ENCODE measurements at places on chromosomes 13 and 19.
A peak's percentile ranks its signal among the peaks of the same experiment; 100 is the strongest.

DNA sequence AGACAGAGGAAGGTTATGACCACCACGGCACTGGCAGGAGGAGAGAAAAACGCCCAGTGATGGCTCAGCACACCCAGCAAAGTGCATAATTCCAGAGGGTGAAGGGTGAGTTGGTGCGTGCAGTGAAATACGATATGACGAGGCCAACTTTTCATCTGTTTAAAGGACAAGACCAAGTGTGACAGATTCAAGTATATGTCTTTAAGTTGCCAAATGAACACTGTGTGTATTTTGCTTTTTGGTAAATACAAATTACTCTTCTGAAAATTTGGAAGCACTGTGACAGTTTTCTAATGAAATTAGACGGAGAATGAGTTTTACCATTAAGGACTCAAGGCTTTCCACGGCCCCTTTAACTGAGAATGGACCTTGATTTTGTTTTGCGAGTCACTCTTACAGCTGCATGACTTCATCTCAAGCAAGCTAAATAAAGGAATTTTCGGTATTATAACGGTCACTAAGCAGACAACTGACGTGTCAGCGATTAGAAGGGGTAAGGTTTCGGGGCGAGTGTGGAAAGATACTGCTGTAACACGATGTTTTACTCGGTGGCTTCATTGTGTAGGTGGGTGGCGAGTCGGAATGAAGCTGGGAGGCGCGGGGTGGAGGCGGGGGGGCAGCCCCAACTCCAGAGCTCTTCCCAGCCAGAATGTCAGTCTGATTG is 22.8 kb downstream of the COL4A2 start:
- no peak overlapping the region for H3K4me3 ChIP-seq
- no peak for DNase-seq
- no peaks in the 10 kb centered on the region for H3K27me3 ChIP-seq

- H3K4me3 ChIP-seq = no peak overlapping the region
- H3K27me3 ChIP-seq = peaks cover 2% of the 10 kb centered on the region
- no peak for DNase-seq
Observed at GRCh38 chr19:3591876-3592613, 6.8 kb downstream of the GIPC3 start.

- H3K4me1 ChIP-seq = no peaks in the 10 kb centered on the region
- no peak overlapping the region for H3K27ac ChIP-seq
- no peak for DNase-seq
- no peak overlapping the region for H3K4me3 ChIP-seq
- H3K27me3 ChIP-seq = no peaks in the 10 kb centered on the region
- peaks cover 95% of the 10 kb centered on the region for H3K36me3 ChIP-seq
Observed at GRCh38 chr19:9156304-9156703, 16.1 kb downstream of the ZNF317 start.

- H3K27me3 ChIP-seq = no peaks in the 10 kb centered on the region
- H3K27ac ChIP-seq = peak overlapping the region; percentile 96
- DNase-seq = peak; percentile 97
- H3K36me3 ChIP-seq = peaks cover 55% of the 10 kb centered on the region
- H3K4me1 ChIP-seq = peaks cover 16% of the 10 kb centered on the region
Observed at GRCh38 chr19:44752816-44753625, 4.5 kb downstream of the BCL3 start.

GRCh38 chr13:75226092-75226491 is 255.9 kb downstream of the TBC1D4 start:
- H3K27ac ChIP-seq = peak overlapping the region; percentile 64
- H3K4me3 ChIP-seq = no peak overlapping the region
- H3K4me1 ChIP-seq = peaks cover 20% of the 10 kb centered on the region
- no peaks in the 10 kb centered on the region for H3K36me3 ChIP-seq
- H3K27me3 ChIP-seq = no peaks in the 10 kb centered on the region
- DNase-seq = no peak

DNA sequence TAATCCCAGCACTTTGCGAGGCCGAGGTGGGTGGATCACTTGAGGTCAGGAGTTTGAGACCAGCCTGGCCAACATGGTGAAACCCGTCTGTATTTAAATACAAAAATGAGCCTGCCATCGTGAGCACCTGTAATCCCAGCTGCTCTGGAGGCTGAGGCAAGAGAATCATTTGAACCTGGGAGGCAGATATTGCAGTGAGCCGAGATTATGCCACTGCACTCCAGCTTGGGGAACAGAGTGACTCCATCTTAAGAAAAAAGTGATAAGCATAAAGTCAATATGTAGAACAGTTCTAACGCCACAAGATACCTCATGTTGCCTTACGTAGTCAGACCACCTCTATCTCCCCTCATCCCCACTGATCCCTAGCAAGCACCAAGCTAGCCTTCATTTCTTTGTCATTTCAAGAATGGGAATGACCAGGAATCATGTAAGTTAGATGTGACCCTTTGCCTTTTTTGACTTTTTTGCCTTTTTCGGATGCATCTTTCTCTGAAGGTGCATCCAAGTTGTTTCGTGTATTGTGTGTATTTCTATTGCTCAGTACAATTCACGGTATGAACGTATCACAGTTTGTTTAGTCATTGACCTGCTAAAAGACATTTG is 6.4 kb downstream of the RPL21 start:
- no peak for DNase-seq
- H3K4me3 ChIP-seq = no peak overlapping the region
- H3K36me3 ChIP-seq = peaks cover 77% of the 10 kb centered on the region
- no peaks in the 10 kb centered on the region for H3K27me3 ChIP-seq

DNA sequence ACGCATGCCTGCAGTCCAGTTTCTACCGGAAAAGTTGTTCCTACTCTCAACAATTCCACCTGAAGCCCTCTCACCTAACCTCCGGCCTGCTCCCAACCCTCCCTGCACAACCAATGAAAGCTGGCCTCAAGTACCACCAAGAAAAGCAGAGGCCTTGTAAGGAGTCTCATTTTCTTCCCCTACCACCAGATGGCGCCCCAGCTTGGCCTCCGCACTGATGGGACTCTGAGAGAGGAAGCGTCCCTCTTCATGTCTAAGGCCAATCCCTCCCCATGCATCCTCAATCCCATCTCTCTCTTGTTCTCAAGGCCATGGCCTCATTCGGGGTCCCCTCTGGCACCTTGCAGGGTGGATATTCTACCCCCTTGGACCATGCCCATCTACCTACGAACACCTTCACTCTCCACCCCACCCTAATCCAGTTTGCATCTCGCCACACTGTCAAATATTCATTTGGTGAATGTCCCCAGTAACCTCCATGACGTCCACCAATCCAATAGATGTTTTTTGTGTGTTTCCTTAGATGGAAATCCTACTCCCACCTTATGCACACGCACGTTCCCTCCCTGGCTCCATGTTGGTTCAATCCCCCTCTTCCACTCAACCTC is 412.8 kb downstream of the ZNF536 start:
- H3K36me3 ChIP-seq = no peaks in the 10 kb centered on the region
- no peaks in the 10 kb centered on the region for H3K27me3 ChIP-seq
- no peak overlapping the region for H3K4me3 ChIP-seq
- H3K27ac ChIP-seq = no peak overlapping the region
- no peaks in the 10 kb centered on the region for H3K4me1 ChIP-seq

- no peak overlapping the region for H3K4me3 ChIP-seq
- no peak for DNase-seq
- H3K27me3 ChIP-seq = peaks cover 4% of the 10 kb centered on the region
- no peaks in the 10 kb centered on the region for H3K36me3 ChIP-seq
Observed at GRCh38 chr19:29495901-29496441, 29.8 kb upstream of the VSTM2B start.

- DNase-seq = no peak
Observed at GRCh38 chr13:20401531-20401930, 124.1 kb downstream of the CRYL1 start.

- H3K36me3 ChIP-seq = no peaks in the 10 kb centered on the region
- H3K4me3 ChIP-seq = no peak overlapping the region
- H3K27me3 ChIP-seq = no peaks in the 10 kb centered on the region
- no peaks in the 10 kb centered on the region for H3K4me1 ChIP-seq
- DNase-seq = no peak
Observed at GRCh38 chr13:107342747-107343146, 774.8 kb upstream of the ARGLU1 start.

GRCh38 chr13:85985797-85986196 is 186.6 kb upstream of the SLITRK6 start:
- no peak overlapping the region for H3K27ac ChIP-seq
- no peak for DNase-seq
- H3K36me3 ChIP-seq = no peaks in the 10 kb centered on the region
- peaks cover 8% of the 10 kb centered on the region for H3K4me1 ChIP-seq
- H3K4me3 ChIP-seq = no peak overlapping the region

DNA sequence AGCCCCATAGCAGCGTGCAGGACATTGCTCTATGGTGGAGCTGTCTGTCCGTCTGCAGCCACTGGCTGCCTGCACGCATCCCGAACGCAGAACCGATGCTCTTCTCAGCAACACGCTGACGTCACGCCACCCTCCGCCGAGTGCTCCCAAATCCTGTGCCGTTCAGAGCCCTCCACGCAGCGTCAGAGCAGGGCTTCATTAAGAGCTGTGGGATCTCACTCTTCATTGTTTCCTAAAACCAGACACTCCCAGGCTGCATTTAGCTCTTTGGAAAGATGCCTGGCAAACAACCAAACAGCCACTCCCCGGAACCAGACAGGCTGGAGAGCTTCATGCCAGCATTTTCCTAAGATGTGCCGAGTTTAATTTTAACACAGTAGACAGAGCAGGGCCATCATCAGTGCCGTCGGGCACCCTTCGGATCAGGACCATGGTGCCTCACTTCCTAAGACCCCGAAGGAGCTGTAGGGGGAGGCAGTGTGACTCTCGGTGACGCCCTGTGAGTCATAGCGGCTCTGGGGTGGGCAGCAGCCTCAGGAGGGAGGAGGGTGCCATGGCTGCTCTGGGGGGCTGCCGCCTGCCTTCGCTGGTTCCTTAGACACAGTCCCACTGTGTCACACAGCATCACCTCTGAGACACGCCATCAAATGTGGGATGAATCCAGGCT is 131.5 kb upstream of the MCF2L start:
- H3K27me3 ChIP-seq = no peaks in the 10 kb centered on the region
- no peak overlapping the region for H3K4me3 ChIP-seq
- no peak for DNase-seq
- peaks cover 12% of the 10 kb centered on the region for H3K36me3 ChIP-seq
- H3K27ac ChIP-seq = no peak overlapping the region

GRCh38 chr13:97023117-97023516 is 28.8 kb upstream of the OXGR1 start:
- H3K27ac ChIP-seq = no peak overlapping the region
- H3K4me3 ChIP-seq = no peak overlapping the region
- no peaks in the 10 kb centered on the region for H3K4me1 ChIP-seq
- peaks cover 35% of the 10 kb centered on the region for H3K27me3 ChIP-seq
- no peaks in the 10 kb centered on the region for H3K36me3 ChIP-seq

- no peaks in the 10 kb centered on the region for H3K36me3 ChIP-seq
- H3K27me3 ChIP-seq = peaks cover 3% of the 10 kb centered on the region
- H3K4me3 ChIP-seq = no peak overlapping the region
Observed at GRCh38 chr19:29878973-29879654, 62.9 kb upstream of the URI1 start.

GRCh38 chr19:44611812-44612295 is 1.5 kb upstream of the IGSF23 start:
- no peak for DNase-seq
- no peak overlapping the region for H3K27ac ChIP-seq
- H3K4me1 ChIP-seq = peaks cover 21% of the 10 kb centered on the region
- H3K27me3 ChIP-seq = no peaks in the 10 kb centered on the region
- no peak overlapping the region for H3K4me3 ChIP-seq

DNA sequence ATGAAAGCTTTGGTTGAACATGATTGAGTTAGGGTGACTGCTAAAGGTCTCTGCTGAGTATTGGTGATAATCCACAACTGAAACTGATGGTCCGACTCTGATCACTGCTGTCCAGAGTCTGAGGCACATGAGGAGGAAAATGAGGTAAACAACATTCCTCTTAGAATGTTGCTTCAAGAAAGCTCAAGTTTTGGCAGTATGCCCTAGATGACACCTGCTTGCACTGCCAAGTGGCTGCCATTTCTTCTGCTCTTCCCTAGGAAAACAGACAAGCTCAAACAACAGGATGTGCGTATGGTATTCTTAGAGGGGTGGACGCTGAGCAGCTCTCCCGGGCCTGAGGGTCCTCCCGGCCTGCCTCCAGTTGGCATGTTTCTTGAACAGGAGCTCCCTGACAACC is 15.2 kb upstream of the MTIF3 start:
- DNase-seq = no peak
- H3K27me3 ChIP-seq = no peaks in the 10 kb centered on the region
- H3K4me3 ChIP-seq = no peak overlapping the region

GRCh38 chr13:108127406-108127805 is 87.9 kb downstream of the LIG4 start:
- no peaks in the 10 kb centered on the region for H3K4me1 ChIP-seq
- H3K27me3 ChIP-seq = no peaks in the 10 kb centered on the region
- H3K27ac ChIP-seq = no peak overlapping the region
- no peak overlapping the region for H3K4me3 ChIP-seq

DNA sequence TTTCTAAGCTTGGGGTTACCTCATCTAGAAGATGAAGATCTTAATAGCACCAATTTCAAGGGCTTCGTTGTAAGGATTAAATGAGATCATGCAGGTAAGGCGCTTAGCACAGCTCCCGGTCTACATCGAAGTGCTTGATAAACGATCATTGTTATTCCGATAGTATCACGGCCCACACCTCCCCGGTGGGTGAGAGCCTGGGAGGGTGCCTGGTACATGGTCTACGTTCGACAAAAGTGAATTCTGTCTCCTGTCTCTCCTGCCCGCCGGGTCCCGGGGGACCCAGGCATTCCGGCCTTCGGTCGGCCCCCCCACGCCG is 501 bp upstream of the MYH14 start:
- no peaks in the 10 kb centered on the region for H3K4me1 ChIP-seq
- peaks cover 21% of the 10 kb centered on the region for H3K27me3 ChIP-seq
- H3K27ac ChIP-seq = no peak overlapping the region
- H3K36me3 ChIP-seq = no peaks in the 10 kb centered on the region
- DNase-seq = no peak

DNA sequence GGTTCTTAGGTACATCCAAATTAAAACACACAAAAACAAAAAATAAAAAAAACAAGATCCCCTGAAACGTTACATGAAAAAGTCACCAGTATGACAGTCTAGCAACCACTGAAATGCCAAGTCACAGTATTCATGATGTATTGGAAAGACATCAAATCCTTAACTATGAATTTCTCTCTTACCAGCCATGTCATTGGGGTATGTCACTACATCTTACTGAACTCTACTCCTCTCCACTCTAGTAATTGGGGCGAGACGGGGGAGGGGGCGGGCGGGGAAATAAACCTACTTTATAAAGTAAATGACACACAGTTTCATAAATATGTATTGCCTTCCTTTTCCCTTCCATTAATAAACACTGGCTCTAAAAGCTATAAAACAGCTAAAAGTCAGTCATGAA is 65.5 kb downstream of the USP12 start:
- no peak for DNase-seq
- peaks cover 20% of the 10 kb centered on the region for H3K36me3 ChIP-seq
- no peak overlapping the region for H3K27ac ChIP-seq
- H3K4me3 ChIP-seq = no peak overlapping the region

GRCh38 chr13:20580257-20580656 is 13.3 kb downstream of the IFT88 start:
- H3K27ac ChIP-seq = no peak overlapping the region
- no peaks in the 10 kb centered on the region for H3K4me1 ChIP-seq
- no peaks in the 10 kb centered on the region for H3K27me3 ChIP-seq

- H3K27ac ChIP-seq = no peak overlapping the region
- no peaks in the 10 kb centered on the region for H3K36me3 ChIP-seq
- H3K4me3 ChIP-seq = no peak overlapping the region
- H3K27me3 ChIP-seq = no peaks in the 10 kb centered on the region
- DNase-seq = no peak
Observed at GRCh38 chr13:75468602-75469001, 13.4 kb downstream of the TBC1D4 start.

All from RWPE2 (cell line).